ENCODE measurements at places on chromosomes 4 and X. TPM values are rescaled to one million over a fixed set of nuclear protein-coding genes. Genes with fewer than 3 reads are reported as not detected.
A peak's percentile ranks its signal among the peaks of the same experiment; 100 is the strongest.

GRCh38 chr4:13329963-13330362, 154.2 kb downstream of the RAB28 start:
- DNase-seq, result peak; percentile 52

Gene MYOZ2
- total RNA-seq, result 0.69 TPM

- no peak for DNase-seq
These were observed 54.6 kb upstream of the PARM1 start for GRCh38 chr4:74878323-74878722.

GRCh38 chrX:13374364-13374763, 54.5 kb upstream of the ATXN3L start:
- DNase-seq, result no peak

Gene FGFBP2
- not detected for total RNA-seq

Gene HTR2C
- total RNA-seq, result not detected

Gene BEX1
- total RNA-seq, result 11.0 TPM

DNA sequence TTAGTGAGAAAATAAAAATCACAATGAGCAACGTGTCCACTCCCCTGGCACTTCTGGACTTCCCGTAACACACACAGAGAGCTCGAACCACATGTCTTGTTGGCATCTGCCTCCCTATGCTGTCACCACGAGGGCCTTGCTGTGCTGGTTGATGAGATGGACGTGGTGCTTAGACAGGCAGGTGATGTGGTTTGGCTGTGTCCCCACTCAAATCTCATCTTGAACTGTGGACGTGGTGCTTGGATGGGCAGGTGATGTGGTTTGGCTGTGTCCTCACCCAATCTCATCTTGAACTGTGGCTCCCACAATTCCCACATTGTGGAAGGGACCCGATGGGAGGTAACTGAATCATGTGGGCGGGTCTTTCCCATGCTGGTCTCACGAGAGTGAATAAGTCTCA, 40.0 kb downstream of the FGFRL1 start:
- DNase-seq, result peak; percentile 29

Gene EFHC2
- 0.17 TPM for total RNA-seq

Measured in LHCN-M2 (cell line).